MG63 (cell line): ENCODE measurements at places on chromosomes 6 and 20. TPM values are rescaled to one million over a fixed set of nuclear protein-coding genes. Genes with fewer than 3 reads are reported as not detected.

LZTS3 gene
- total RNA-seq = 0.03 TPM in 1 of 2 replicates, not detected in the other

GSTA1 gene
- total RNA-seq = 2.2 TPM in 2 replicates

CARMIL1 gene
- 3.4 and 6.5 TPM in 2 replicates for total RNA-seq

TRMT11 gene
- 7.7 and 11.2 TPM in 2 replicates for total RNA-seq

CTCFL gene
- not detected in 2 replicates for total RNA-seq

EBF4 gene
- not detected in 2 replicates for total RNA-seq

SLX4IP gene
- total RNA-seq = 1.7 and 3.0 TPM in 2 replicates

HLA-DMB gene
- total RNA-seq = 0.76 and 0.79 TPM in 2 replicates

VWA7 gene
- total RNA-seq = 0.13 and 0.84 TPM in 2 replicates

HCK gene
- total RNA-seq = not detected in 2 replicates

ZNF334 gene
- total RNA-seq = 0.30 TPM in 1 of 2 replicates, not detected in the other

RSPH9 gene
- not detected in 2 replicates for total RNA-seq

CCDC167 gene
- 30.6 and 71.3 TPM in 2 replicates for total RNA-seq

LY6G6F gene
- total RNA-seq = not detected in 2 replicates
